ENCODE measurements at places on chromosomes 12 and 14.

- DNase-seq: no peak
These were observed 59.6 kb upstream of the LRTM2 start for GRCh38 chr12:1760566-1761382.

DNA sequence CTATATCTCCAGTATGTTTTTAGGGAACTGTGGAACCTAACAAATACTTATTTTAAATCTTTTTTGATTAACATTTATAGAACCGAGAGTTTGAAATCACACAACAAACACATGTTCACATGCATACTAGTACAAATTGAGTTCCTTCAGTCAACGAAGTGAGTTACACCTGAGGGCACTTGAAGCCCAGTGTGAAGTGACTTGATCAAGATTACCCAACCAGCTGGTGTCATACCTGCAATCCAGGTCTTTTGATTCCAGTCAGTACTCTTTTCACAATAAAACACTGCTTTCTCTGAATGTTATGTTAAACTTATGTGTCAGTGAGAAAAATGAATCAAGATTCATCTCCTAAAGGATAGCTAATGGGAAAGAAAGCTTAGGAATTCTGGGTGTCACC, 35.2 kb downstream of the VRK1 start:
- DNase-seq: no peak

GRCh38 chr14:40119765-40120164, 687.5 kb upstream of the FBXO33 start:
- DNase-seq: no peak

GRCh38 chr12:70880744-70881143, 39.8 kb downstream of the PTPRR start:
- DNase-seq: no peak

GRCh38 chr12:88577537-88577936, 2.7 kb downstream of the KITLG start:
- DNase-seq: no peak

GRCh38 chr12:52359621-52360061, 7.6 kb downstream of the KRT85 start:
- DNase-seq: no peak

DNA sequence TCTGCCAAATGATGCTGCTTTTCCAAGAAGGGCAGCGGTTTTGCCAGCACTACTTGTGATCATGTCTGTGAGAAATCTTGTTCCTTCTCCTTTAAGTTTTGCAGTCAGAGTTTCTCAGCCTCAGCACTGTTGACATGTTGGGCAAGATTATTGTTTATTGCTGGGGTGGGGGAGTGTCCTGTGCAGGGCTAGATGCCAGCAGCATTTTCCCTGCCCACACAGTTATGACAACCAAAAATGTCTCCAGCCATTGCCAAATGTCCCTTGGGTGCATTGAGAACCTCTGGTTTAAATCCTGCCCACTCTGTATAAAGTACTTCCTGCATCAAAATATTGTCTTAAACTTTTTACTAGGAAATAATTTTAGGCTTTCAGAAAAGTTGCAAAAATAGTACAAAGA, 20.0 kb downstream of the TMEM132C start:
- DNase-seq: no peak

DNA sequence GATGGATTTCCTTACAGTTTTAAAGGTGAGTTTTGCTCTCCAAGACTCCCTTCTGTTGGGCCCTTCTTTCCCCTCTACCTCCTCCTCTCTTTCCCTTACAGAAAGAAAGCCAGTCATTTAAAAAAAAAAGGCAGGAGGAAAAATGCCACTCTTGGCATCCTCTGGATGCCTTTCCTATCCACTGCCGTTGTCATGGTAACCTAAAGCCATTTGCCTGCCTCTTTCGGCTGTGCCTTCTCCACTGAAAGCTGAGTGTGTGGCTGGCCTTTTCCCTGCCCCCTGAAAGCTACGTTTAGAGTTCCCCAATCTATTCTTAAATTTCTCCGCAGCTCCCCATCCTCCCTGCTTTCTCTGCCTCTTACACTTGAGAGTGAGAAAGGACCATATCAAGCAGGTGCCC, 67.1 kb downstream of the TUNAR start:
- no peak for DNase-seq

DNA sequence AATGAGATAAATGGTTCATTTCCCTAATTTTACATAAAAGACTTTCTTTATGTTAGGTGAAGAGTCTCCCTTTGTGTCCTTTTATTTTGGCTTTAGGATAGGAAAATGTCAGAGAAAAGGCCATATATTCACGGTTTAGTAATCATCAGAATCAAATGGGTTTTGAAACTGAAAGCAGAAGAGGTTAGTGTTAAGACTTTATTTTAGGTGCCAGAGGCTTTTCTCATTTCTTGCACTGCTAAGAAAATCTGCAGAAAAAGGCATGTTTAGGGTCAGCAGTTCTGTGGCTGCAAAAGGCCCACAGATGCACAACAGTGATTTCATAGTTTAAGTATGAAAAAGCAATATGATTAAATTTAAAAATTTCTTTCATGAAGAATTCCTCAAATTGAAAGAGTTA, 80.4 kb upstream of the SINHCAF start:
- DNase-seq: no peak

GRCh38 chr14:102545461-102546265, 36.1 kb upstream of the ANKRD9 start:
- no peak for DNase-seq

GRCh38 chr14:35261774-35262173, 30.4 kb upstream of the PSMA6 start:
- no peak for DNase-seq

GRCh38 chr12:77667101-77667500, 163.6 kb upstream of the NAV3 start:
- no peak for DNase-seq

GRCh38 chr12:111991946-111992345, 21.0 kb downstream of the TMEM116 start:
- DNase-seq: no peak

GRCh38 chr12:24416423-24417109, 467.1 kb upstream of the SOX5 start:
- no peak for DNase-seq

GRCh38 chr14:31770271-31770670, 209.1 kb downstream of the NUBPL start:
- DNase-seq: no peak

- DNase-seq: no peak
These were observed 43.1 kb downstream of the STX2 start for GRCh38 chr12:130795906-130796305.

DNA sequence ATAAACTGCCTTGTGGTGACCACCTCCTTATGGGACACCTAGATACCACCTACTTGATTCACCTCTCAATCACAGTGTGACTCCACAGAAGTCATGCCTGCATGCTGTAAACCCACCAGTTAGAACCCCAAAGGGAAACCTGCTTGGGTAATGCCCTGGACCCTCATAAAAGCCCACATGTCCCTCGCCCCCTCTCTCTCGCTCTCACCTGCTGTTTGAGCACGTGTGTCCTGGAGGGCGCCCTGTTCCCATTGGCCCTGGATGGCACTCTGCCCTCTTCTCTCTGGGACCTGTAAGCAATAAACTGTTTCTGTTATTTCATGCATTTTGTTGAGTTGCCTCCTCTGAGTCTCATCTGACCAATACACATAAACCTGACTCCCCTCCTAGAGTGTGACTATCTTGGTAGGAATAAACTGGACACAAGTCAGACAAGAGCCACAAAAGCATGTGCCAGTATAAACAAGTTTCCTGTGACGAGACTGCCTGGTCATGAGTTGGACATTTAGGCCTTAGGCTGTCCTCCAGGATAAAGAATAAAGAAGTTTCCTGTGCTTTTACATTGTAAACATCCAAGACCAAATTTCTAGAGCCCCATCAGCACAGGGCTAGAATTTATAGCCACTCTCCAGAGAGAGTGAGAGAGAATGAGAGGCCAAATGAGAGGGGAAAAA, 8.6 kb downstream of the IFI27L2 start:
- DNase-seq: no peak

Measured in stimulated activated CD4-positive, alpha-beta T cell treated with anti-CD3 and anti-CD28 coated beads, Interleukin-2, amount 100 ng/mL, for 24 hours (primary cell).